ENCODE measurements at places on chromosomes 1 and 21.

GRCh38 chr1:46425726-46426125 is 31.6 kb downstream of the FAAH start:
- no peak for DNase-seq

- peak; percentile 84 for DNase-seq
These were observed at the start of gene SFT2D2 for GRCh38 chr1:168225476-168226190. TSS of gene SFT2D2 (plus strand) at chr1:168226004. CDS start at chr1:168226080, 76 bp downstream.

GRCh38 chr1:186740324-186740723 is 60.1 kb upstream of the PTGS2 start:
- no peak for DNase-seq

- DNase-seq, result no peak
These were observed 33.7 kb downstream of the GLUL start for GRCh38 chr1:182357913-182358312.

DNA sequence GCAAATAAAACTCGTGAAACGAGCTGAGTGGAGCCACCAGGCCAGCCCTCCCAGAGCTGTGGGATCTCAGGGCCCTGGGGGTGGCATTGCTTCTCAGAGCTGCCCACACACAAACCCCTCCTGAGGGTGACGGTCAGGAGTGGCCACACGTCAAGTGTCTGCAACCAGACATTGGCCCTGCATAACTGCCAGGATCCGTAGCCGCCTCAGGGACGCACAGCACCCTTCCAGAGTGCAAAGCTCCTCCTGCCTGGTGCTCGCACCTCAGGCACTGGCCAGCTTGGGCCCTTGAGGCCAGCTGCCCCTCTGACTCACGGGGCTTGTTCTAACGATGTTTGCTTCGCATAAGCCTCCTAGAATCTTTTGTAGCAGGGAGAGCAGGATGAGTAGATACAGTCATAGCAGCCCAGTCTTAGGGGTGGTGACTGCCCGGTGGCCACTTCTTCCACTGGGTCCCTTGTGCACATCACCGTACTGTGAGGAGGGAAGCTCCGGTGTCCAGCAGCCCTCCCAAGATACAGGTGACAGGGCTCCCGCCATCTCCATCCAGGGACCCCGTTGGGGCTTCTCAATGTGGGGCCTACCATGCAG is 5.0 kb downstream of the WNT3A start:
- no peak for DNase-seq

DNA sequence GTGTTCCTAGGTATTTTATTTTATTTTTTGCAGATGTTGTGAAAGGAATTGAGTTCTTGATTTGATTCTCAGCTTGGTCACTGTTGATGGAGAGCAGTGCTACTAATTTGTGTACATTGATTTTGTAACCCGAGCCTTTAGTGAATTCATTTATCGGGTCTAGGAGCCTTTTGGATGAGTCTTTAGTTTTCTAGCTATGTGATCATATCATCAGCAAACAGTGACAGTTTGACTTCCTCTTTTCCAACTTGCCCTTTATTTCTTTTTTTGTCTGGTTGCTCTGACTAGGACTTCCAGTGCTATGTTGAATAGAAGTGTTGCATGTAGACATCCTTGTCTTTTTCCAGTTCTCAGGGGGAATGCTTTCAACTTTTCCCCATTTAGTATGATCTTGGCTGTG is 138.9 kb downstream of the LHX8 start:
- DNase-seq, result no peak

DNA sequence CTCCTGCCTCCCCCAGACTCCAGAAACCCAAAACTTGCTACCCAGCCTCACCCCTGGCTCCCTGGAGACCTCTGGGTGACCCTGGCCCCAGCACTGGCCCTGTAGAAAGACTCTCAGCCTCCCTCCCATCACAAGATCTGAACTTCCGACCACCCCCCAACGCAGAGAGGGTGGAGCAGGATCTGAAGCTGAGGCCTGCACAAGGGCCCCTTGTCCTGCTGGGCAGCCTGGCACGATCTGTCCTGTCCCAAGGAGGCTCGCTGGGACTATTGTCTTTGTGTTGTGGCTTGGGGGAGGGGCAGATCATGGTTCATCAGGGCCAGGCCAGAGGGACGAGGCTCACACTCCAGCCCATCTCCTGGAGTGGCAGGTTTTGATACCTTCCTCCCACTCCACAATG is 20.0 kb downstream of the PHLDA3 start:
- DNase-seq, result no peak

- DNase-seq, result no peak
These were observed 92.2 kb downstream of the CD58 start for GRCh38 chr1:116478621-116479020.

GRCh38 chr1:14443164-14443787 is 155.2 kb upstream of the KAZN start:
- no peak for DNase-seq

DNA sequence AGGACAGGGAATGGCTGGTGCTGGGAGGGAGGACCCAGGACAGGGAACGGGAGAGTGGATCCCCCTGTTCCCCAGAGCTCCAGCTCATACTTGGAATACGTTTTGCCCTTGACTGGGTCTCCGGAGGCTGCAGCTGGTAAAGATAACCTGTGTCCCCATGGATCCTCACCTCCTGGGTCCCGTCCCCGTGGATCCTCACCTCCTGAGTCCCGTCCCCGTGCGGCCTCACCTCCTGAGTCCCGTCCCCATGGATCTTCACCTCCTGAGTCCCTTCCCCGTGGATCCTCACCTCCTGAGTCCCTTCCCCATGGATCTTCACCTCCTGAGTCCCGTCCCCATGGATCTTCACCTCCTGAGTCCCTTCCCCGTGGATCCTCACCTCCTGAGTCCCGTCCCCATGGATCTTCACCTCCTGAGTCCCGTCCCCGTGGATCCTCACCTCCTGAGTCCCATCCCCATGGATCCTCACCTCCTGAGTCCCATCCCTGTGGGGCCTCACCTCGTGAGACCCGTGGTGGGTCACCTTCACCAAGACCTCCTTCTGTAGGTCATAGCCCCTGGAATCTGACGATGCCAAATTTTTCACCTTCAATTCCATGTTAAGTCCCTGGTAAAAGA is 61.4 kb downstream of the SCCPDH start:
- DNase-seq, result no peak

- no peak for DNase-seq
These were observed 3.1 kb downstream of the USP48 start for GRCh38 chr1:21779613-21780521.

GRCh38 chr1:65942476-65942875 is 149.8 kb downstream of the PDE4B start:
- no peak for DNase-seq

- DNase-seq, result no peak
These were observed 41.3 kb upstream of the EIF4G3 start for GRCh38 chr1:21217812-21218596.

DNA sequence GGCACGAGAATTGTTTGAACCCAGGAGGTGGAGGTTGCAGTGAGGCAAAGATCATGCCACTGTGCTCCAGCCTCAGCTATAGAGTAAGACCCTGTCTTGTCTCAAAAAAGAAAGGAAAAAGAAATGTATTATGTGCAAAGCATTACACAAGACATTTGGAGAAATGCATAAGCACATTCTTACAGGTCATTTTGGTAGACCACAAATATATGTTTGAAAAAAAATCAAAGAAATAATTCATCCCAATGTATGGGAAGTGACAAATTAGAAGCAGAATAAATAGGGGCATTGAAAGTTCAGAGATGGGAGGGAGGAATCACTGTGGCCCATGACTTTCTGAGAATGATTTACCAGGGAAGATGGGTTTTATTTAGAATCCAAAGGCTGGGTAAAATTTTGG is 283.5 kb upstream of the ADAMTS5 start:
- DNase-seq, result no peak

DNA sequence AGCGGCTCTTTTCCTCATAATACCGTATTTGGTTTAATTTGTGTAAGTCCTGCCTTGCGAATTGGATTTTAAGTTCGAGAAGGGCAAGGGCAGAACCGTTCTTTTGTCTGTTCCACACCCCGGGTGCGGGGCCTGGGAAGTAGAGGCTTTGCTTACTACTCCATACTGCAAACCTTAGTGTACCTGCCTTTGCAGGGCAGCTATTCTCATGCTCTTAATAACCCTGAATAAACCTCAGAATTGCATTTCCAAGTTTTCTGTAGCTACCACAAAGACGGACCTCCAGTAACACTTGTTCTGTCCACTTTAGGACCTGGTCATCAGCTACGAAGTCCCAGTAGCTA is 657 bp upstream of the HNRNPU start:
- no peak for DNase-seq

Measured in NCI-H1048 (cell line).